MCF 10A (cell line): ENCODE measurements at places on chromosomes 2 and 18.

DNA sequence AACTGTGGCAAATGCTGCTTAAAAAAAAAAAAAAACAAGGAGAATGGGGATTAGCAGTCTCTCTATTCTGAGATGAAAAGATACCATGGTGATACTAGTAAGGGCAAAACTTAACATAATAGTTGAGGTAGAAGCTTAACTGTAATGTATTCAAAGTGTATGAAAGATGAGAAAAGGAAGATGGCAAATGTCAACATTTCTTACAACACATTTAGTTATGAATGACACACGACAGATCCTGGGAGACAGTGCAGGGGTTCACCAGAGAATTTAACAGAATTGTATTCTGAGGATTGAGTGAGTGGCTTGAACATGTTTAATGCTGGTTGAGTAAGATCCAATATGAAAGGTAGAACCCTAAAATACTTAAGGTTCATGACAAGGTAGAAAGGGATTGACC lies 52.7 kb downstream of the CUL3 start:
- no peak for DNase-seq

- DNase-seq = no peak
Measured at GRCh38 chr2:30371028-30371689, 75.9 kb upstream of the LCLAT1 start.

- DNase-seq = no peak
Measured at GRCh38 chr2:33168425-33168824, 221.7 kb downstream of the LTBP1 start.

DNA sequence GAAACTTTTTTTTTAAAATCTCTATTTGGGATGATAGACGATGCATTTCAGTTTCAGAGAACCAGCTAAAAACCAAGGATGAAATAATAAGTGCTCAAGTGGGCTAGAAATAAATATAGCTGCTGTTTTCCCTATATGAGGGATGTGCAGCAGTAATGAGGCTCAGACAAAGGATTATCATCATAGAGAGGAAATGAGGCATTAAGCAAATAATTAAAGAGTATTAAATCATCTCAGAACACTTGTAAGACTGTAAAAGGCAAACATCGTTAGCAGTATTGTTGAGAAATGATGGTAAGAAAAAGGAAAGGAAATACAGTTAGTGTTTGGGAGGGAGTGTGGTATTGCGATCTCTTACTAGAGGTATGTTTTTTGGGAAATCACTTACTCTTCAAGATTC lies 233.5 kb downstream of the TGIF1 start:
- no peak for DNase-seq

DNA sequence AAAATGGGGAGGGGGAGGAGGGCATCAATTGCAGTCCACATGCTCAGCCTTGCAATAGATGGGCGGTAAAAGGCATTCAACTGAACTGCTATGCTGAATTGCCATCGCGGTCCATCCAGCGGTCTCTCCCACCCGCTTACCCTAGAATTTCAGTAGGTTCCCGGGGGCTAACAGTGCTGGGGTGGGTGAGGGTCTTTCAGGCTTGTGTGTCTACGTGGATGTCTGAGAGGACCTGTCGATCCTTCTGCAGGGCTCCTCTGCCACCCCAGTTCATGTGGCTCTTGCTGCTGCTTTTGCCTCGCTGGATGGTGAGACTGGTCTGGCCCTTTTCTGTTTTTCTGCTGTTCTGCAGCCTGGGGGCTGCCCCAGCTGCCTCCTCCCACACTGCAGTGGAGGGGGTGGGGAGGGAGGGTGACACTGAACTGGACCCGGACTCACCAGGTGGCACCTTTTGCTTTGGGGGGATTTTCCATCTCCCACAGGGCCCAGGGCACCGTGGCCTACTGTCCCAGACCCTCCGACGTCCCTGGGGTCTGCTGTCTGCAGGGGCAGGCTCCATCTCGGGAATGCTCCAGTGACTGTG lies 14.1 kb downstream of the ACKR3 start:
- no peak for DNase-seq

- DNase-seq = peak; percentile 70
Measured at GRCh38 chr2:74876081-74876886, 42.4 kb downstream of the HK2 start.

- DNase-seq = no peak
Measured at GRCh38 chr2:218262631-218263586, 2.1 kb downstream of the GPBAR1 start.

GRCh38 chr2:71603311-71603811 lies 150.0 kb downstream of the DYSF start:
- DNase-seq = no peak

GRCh38 chr2:111904726-111905474 lies 6.5 kb downstream of the MERTK start:
- no peak for DNase-seq

- peak; percentile 32 for DNase-seq
Measured at GRCh38 chr2:175126661-175127060, 41.3 kb downstream of the ATF2 start.

- DNase-seq = no peak
Measured at GRCh38 chr2:23555944-23556343, 171.0 kb downstream of the KLHL29 start.

DNA sequence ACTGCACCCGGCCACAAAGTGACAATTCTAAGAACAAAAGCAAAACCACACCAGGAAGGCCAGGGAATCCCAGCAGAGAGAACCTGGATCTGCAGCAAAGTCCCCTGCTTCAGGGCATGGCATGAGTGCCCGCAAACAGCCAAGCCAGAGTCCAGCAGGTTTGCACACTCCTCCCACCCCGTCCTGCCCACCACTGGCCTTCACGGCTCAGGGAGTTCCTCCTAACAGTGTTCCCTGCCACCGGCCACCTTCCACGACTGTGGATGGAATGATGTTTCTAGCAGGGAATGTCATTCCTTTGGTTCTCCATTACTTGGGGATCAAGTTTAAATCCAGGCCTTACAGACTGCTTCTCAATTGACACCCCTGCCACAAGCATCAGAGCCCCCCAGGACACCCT lies 42.0 kb upstream of the B3GNT7 start:
- DNase-seq = no peak

GRCh38 chr2:196372811-196373664 lies 201.7 kb upstream of the STK17B start:
- no peak for DNase-seq

DNA sequence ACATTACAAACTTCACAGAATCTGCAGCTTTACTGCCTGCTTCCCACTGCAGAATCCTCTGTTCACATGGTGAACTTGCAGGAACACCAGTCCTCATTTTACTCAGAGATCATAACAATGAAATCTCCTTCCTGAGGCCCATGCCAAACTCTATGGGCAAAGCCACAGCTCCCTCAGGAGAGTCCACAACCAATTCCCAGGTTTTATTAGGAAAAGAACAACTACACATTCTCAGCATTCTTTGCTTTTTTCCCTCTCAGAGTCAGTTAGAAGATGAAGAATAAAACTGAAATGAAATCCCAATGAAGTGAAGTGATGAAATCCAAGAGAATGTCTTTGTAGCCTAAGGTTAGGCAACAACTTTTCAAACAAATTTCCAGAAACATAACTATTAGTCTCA lies 233.7 kb downstream of the DSEL start:
- DNase-seq = no peak

DNA sequence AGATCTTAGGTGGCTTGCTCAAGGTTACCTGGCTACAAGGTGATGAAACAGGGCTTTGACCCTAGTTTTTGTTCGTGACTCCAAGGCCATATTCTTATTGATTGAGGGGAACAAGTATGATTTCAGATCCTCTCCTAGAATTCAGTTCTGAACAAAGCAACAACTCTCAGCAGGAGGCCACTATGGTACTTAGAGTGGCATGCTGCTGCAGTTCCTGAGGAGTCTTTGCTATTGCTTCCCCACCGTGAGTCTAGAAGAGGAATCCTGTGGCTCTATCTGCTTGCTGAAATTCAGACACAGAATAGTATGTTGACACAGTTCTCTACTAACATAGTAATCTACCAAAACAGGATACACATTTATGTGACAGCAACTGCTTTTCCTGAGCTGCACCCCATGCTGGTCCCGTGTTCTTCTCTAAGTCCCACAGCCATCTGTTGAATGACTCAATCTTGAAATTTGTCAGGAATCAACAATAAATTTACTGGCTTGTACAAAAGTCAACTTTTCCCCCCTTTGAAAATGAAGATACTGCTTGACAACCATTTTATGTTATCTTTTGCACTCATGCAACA lies 4.1 kb downstream of the TGFBRAP1 start:
- DNase-seq = no peak

DNA sequence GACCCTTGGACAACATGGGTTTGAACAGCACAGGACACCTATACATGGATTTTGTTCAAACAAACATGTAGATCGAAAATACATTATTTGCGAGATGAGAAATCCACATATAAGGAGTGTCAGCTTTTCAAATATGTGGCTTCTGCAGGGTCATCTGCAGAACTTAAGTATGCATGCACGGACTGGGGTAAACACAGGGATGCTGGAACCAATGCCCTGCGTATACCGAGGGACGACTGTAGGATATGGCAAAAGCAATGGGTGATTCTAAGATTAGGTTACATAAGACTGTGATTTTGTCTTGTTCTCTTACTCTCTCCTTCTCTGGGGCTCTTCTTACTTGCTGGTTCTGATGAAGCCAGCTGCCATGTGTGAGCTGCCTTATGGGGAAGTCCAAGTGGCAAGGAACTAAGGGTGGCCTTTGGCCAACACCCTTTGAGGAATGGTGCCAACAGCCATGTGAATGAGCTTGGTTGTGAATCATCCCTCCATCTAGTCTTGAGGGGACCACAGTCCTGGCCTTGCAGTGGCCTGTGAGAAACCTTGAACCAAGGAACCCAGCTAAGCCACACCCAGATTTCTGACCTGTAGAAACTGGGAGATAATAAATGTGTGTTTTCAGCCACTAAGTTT lies 66.5 kb downstream of the EVA1A start:
- DNase-seq = peak; percentile 6

DNA sequence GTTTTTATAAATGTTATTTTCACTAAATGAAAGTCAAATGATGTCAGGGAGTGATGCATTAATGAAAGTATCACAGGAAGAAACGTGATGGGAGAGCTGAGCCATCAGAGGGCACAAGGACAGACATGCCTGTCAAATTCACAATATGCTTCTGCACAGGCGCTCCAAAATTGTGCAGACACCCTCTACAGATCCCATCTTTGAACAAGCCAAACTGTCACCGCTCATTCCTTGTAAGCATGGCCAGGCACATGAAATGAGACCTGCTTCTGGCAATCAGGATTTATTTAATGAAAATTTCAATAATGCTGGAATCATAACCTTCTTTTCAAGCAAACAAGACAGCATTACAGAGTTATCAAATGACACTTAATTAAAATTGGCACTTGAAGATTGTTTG lies 20.4 kb upstream of the FSHR start:
- no peak for DNase-seq

DNA sequence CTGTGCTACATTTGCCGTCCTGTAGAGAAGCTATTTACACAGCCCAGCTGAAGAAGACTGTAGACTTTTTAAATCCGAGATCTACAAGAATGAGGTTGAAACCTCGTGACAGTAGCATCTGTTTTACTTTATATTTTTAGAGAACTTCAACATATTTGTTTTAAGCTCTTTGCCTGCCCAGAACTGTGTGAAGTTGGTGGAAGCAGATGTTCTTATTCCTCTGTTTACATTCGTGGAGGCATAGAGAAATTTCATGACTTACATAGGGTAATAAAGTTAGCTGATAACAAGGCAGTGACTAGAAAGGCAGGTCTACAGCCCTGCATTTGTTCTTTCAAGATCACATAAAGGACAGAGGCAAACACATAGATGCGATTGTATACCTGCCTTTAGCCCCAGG lies 47.0 kb upstream of the MAP3K20 start:
- DNase-seq = no peak

GRCh38 chr2:235506997-235507615 lies 13.3 kb downstream of the AGAP1 start:
- no peak for DNase-seq

DNA sequence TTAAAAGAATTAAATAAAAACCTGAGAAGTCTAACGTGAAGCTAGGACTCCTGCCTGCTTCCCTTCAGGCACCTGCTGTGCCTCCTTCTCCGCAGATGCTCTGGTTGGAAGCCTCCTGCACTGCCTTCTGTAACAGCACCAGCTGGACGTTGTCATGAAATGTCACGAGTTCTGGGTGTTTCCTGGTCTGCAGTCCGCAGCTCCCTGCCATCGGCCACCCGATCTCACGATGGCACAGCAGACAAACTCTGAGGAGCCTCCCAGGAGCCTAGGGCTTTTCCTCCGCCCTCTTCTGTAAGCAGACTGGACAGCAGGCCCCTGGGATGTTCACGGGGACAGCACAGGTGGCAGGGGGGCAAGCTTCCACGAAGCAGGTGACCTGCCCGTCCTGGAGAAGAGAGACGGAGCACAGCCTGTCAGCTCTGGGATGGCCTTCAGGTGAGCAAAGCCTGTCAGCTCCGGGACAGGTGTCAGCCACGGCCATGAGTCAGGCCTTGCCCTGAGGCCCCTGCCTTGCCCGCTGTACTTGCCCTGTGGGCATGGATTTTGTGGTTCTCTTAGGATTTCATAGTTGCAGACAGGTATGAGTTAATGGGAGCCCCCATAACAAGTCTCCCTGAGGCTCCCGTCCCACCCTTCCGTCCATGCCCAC lies 110.3 kb downstream of the PXDN start:
- no peak for DNase-seq

DNA sequence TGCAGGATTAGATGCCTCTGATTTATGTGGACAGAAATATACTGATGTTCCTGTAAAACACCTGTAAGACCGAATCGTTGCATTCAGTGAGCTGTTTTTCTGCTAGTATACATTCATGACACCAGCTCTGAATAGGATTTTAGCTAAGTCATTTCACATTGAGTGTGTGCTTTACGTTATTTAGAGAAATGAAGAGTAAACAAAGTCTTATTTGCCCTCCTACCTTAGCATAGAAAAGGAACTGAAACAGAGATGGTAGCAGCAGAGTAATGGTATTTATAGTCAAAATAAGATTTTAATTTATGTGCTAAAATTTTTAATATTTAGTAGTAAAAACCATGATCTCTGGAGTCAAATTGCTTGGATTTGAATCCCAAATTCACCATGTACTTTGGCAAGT lies 168.0 kb downstream of the CERS6 start:
- no peak for DNase-seq

DNA sequence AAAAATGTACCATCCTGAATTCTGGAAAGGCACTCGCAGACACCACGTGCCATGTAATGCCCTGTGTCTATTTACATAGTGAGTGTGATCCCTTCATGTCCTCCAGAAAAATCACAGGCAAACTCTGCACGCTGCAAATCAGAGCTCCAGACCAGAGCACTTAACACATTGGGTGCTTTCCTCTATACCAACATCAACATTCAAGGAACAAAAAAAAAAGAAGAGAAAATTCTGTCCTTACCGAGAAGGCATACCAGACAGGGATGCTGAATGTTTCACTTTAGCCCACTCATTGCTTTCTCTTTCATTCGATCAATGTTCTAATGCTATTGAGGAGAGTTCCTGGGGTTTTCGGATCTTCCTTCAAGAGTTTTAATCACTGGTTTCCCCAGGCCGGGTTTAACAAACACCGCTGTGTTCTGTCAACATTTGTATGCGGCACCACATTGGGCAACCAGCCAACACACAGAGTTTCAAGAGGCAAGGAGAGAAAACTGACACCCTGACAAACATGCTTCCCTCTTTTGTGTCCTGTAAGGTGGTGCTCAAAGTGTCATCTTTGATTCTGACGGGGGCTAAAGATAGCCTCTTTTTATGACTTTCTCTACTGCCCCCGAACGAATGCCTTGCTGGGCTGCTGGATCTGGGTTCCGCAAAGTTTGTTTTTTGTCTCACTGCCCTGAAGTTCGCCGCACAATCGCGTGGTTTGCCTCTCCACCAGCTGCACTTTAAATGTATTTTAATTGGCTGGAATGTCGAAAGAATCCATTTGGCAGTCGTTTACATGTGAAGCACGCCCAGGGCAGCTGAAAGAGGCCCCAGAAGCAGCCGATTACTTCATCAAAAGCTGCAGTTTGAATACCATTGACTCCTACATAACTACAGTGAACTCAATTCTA lies 106.4 kb upstream of the NCKAP5 start:
- DNase-seq = peak; percentile 14
